ENCODE measurements at places on chromosomes 5 and 9.

DNA sequence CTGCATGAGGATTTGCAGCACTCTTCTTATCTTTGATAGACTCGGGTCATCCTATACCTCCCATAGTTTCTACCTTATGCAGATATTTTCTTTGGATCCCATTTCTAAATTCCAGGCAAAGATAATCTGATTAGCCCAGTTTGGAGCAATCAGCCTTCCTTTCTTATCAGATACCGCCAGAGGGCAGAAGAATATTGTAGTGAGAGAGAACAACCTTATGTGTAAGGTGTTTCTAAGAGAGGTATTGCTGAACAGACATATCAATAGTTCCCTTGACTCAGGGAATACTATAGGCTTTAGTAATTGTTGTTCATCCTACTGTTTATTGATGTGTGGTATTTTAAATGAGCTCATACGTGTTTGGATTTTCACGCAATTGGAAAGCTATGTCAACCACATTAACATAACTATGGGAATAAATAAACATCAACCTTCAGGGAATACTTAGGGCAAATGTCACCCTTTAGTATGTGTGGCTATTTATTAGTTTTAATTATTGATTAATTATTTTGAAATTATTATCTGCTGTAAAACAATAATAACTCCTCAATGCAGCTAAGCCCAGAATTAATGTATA, 1435.2 kb upstream of the CDH9 start:
- peak; percentile 3 for DNase-seq

- peak; percentile 43 for DNase-seq
Measured at GRCh38 chr9:91089405-91090129, 272.2 kb downstream of the AUH start.

- DNase-seq: no peak
Measured at GRCh38 chr9:98064623-98065392, 8.3 kb downstream of the NANS start.

DNA sequence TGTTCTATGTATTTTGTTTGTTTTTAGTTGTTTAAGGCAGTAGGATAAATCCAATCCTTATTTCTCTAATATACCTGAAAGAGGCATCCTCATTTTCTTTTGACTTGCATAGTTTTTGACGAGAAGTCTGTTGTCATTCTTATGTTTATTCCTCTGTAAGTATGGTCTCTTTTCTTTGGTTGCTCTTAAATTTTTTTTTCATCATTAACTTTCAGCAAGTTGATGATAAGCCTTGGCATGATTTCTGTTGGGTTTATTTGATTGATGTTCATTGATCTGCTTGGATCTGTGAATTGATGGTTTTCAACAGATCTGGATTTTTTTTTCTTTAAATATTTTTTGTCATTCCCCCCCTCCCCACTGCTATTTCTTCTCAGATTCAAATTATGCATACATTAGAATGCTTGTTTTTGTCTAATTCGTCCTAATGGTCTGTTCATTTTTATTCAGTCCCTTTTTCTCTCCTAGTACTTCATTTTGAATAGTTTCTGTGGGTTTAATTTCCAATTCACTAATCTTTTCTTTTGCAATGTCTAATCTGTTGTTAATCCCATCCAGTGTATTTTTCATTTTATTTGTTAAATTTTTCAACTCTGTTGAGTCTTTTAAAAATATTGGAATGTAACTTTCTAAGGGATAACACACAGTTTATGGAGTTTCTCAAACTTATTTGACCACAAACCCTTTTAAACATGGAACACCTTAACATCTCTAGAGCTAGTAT, 495.9 kb downstream of the CSNK1G3 start:
- no peak for DNase-seq

- DNase-seq: no peak
Measured at GRCh38 chr5:180820788-180821321, 18.2 kb upstream of the MGAT1 start.

DNA sequence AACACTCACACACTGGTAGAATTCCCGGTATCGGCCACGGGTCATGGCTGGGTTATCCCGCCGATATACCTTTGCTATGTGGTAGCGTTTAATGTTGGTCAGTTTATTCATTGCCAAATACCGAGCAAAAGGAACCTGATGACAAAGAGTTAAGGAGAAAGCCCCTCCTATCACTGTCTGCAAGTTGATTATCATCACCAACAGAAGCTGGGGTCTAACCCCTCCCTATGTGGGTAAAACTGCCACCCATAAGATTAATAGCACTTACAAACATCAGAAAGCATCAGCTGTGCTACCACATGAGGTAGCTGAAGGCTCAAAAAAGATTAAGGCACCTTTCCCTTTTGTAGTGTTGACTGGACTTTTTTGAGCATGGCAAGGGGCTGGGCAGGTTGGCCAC, 5.6 kb upstream of the DND1 start:
- DNase-seq: no peak

DNA sequence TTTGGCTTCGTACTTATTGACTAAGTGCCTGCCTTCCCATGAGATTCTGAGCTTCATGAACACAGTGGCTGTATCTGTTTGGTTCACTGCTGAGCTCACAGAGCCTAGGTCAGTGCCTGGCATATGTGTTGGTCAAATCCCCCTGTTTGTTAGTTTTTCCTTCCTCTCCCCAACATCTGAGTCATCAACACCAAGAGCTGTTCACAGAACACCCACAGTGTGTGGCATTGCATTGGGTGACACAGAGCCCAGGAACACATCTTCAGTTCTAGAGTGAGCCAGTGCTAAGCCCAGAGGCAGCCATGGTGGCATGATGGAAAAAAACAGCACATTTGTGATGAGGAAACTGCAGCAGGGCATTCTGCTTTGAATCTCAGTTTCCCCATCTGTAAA, 294.6 kb downstream of the SEC61B start:
- DNase-seq: no peak

GRCh38 chr5:80569086-80569960, 757 bp downstream of the ANKRD34B start:
- DNase-seq: peak; percentile 77

GRCh38 chr9:133430244-133430643, 8.1 kb downstream of the ADAMTS13 start:
- no peak for DNase-seq

GRCh38 chr9:111037356-111037707, 938 bp downstream of the LPAR1 start:
- no peak for DNase-seq

GRCh38 chr5:69467442-69468225, 25.0 kb upstream of the OCLN start:
- no peak for DNase-seq

DNA sequence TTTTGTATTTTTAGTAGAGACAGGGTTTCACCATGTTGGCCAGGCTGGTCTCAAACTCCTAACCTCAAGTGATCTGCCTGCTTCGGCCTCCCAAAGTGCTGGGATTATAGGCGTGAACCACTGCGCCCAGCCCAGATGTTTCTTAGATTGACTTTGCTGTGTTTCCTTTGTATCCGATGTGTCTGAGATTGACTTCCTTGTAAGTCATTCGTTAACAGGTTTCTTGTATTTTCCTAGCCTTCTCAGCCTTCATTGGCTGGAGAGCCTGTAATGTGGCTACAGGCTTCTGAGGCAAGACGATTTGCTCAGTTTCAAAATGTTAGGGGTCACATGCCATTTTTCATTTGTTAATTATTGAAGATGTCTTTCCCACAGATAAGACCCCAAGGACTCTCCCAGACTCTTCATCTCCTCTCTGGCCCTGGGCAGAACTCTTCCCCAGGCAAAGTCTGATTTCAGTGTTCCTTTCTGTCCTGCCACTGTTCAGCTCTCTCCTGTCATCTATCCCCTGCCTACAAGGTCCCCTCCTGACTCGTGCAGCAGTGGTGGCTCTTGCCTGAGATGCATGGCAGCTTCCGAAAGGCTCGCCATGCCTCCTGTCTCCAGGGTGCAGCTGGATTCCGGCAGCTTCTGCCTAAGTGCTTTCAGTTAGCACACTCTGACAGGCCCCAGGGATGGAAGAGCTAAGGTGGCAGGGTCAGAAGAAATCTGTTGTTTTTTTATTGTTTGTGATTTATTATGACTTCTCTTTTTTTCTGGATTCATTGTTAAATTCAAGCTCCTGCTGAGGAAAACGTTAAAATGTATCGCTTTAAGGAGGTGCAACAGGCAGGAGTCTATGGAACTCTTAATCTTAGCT, 206.4 kb downstream of the AOPEP start:
- no peak for DNase-seq

DNA sequence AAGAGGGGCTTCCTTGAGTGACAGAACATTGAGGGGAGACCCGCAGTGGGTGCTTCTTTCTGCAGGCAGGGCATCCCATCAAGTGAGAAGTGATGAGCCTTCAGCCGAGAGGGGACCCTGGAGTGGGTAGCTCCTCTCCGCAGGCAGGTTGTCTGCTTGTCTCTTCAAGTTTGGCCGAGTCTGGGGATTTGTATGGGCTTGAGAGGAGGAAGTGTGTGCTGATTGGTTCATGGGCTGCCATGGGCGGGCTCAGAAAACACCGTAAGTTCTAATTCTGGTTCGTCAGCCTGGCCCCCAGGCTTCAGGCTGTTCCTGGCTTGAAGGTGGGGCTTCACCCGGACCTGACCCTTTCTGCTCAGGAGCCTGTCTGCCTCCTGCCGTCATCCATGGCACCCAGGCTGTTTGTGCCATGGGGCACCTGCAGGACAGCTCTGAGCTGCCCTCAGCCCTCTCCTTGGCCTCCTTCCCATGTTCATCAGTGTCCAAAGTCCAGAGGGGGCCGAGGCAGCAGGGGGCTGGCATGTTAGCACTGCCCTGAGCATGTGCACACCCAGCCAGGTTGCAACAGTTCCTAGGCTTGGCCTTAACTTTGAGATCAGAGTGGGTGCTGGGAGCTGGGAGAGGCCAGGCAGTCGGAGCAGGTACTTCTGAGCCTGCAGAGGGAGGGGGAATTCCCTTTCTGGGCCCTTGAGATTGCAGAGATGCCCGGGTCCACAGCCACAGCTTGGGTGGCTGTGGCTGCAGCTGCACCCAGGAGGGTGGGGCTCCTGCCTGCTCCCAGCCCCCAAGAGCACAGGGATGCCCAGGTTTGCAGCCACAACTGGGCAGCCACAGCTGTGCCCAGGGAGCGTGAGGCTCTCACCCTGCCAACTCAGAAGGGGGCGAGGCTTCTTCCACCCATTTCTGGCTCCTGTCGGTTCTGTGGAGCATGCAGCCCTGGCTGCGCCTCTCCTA, 13.5 kb upstream of the DHFR start:
- DNase-seq: peak; percentile 31

DNA sequence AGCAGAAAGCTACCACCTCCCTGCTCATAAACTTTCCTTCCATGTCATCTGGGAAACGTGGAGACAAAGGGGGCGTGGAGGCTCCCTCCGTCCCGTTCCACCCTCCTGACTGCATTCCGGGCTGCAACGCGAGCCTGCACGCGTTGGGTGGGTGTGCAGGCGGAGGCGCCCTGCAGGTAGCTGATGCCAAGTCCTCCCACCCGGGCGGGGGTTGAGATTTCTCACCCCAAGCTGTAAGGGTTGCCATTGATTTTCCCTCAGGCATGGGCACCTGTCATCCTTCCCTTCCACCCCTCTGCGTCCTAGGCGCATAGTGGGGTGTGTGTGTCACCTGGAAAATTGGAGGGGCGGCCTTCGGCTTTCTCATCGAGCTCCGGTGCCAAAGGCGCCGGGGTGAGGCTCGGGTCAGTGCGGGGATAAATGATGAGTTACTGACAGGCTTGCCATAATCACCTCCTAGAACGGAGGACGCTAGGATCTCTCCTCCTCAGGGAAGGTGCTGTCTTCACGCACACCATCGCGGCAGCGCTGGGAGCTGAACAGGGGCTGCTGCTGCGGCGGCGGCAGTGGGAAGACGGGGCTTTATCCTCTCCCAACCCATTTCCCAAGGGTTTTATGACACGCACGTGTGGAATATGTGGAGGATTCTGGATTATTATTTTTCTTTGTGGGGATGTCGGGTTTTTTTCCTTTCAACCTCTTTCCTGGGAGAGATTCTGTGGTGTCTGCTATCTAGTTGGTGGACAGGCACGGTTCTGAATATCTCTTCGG, 973 bp downstream of the PLPPR1 start:
- DNase-seq: peak; percentile 49

- DNase-seq: no peak
Measured at GRCh38 chr9:123414936-123415930, 59.2 kb downstream of the CRB2 start.

GRCh38 chr5:119404033-119404432, 48.2 kb downstream of the TNFAIP8 start:
- DNase-seq: no peak

GRCh38 chr5:132777209-132778069, at the start of gene SEPTIN8:
SEPTIN8 (minus strand) TSS chr5:132777239; CDS start chr5:132777137, 102 bp downstream.
- peak; percentile 78 for DNase-seq

GRCh38 chr5:34918025-34918424, 2.5 kb downstream of the BRIX1 start:
- no peak for DNase-seq

DNA sequence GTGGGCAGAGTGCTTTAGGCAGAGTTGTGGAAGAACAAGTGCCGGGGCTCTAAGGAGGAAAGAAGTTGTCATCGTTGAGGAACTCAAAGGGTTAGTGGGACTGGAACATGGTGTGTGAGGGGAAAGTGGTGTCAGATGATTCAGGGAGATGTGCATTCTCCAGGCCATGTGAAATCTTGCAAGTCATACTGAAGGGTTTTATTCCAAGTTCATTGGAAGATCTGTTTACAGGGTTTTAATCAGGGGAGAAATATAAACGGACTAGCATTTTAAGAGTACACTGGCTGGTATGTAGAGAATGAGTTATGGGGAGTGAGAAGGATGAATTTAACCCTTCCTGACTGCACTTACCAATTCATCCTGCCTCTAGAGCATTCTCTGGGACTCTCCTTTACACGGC, 49.3 kb downstream of the NR2F1 start:
- no peak for DNase-seq

DNA sequence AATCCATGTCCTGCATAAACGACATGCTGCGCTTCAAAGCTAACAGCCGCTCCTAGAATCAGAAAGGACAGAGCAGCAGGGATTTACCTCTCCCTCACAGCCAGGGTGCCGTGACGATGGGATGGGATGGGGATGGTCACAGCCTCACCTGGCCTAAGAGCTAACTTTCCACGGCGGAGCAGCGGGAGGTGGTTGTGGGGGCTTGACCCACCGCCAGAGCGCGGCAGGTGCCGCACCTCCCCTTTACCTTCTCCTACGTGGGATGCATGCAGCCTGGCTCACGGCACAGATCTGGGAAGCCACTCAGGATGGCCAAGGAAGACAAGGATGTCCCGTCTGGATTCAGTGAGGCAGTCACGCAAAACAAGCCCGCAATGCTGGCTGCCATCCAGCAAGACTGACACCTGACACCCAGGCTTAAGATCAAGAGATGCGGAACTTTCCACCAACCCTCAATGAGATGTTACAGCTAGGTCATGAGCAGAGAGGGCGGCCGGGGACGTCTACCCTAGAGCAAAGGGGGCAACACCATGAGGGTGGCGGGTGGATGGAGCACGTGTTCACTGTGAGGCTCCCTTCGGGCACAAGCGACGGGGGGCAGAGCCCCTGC, 5.8 kb downstream of the BRD9 start:
- no peak for DNase-seq

DNA sequence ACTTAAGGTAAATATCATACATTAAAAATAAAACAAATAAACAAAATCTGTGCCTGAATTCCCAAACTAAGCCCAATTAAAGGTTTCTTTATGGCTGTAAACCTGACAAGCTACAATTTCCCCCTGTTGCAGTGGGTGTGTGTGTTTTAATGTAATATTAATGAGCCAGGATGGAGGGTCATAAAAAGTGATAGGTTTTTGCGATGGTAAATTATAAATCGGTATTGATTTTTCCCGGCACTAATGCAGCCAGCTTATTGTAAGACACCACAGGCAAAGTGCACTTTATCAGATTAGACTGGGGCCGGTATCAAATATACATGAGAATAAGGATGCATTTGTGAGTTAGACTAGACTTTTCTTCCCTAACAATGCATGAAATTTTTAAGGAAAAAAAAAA, 120.4 kb downstream of the EBF1 start:
- DNase-seq: no peak

All from H7 (cell line).